ENCODE measurements at places on chromosomes 13 and 19.

DNA sequence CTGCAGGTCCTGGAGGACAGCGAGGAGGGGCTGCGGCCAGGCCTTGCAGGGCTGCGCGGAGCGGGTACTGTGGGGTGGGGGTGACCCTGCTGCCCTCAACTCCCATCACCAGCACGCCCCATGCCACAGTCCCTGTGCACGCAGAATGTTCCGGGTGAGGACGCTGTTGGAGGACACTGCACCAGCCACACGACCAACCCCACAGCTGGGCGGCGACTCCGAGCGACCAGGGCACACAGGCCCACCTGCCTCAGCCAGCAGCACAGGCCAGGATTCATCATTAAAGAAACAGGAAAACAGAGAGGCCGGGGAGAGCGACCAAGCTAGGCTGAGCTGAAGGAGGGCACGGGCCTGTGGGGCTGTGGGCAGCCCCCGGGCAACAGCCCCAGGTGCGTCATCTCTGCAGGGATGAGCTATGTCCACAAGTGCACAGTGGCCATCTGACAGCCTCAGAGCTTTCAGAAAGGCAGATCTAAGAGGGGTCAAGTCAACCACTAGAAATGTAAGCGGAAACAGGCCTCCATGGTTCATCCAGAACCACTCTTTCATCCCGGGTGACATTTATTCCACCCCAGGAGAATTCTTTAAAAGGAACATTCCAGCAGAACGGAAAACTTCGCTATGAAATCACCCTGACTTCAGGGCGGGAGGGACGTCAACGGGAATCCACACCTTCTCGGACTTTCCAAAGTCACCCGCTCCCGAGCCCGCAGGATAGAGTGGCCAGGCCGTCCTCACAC is 1.5 kb downstream of the GAS6 start:
- no peak for DNase-seq

DNA sequence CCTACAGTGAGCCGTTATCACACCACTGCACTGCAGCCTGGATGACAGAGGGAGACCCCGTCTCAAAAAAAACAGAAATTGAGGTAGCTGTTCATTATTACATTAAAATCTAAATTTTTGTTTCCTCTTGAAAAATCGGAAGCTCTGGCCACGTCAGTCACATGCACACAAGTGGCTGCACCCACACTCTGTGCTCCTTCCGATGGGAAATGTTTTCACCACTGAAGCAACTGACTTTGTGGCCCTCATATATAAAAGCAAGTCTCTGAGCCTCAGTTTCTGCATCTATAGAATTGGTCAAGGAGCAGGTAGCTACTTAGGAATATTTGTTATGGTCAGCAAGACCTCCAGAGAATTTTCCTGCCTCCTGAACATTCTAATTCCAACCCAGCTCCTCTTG is 4.5 kb downstream of the LRRC25 start:
- DNase-seq = no peak

DNA sequence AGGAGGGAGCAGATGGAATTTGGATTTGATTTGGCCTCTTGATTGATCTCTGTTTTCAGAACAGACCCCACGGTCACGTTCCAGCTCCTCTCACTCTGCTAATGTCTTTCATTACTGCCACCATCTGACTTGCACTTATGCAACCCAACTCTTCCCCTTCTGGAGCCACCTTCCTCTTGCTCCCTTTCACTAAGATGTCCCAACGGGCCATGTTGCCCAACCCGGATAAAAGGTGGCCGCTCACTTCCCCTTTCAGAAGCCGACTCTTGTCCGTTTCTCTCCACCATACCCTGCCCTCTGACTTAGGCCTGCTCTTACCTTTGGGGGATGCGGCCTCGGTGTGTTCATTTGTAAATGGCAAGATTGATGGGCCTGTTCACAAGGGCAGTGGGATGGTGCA is 27.4 kb upstream of the CYP4F8 start:
- no peak for DNase-seq

- DNase-seq = no peak
Measured at GRCh38 chr13:94178625-94179244, 300.7 kb downstream of the DCT start.

- DNase-seq = no peak
Measured at GRCh38 chr19:48918801-48919247, 14.7 kb upstream of the DHDH start.

DNA sequence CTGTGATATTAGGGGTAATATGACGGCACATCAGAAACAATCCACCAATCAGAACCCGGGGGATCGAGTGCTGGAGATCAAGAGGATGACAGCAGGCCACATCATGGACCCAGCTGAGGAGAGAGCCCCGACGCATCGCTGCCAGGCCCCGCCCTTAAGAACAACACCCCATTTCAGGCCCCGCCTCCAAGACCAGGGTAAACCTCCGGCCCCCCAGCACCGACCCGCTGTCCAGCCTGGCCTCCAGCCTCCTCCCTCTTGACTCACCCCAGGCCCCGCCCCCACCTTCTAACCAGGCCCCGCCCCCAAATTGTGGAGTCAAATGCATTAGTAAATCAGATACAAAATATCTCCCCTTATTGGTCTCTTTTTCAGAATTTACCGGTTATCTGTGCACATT is 4.7 kb upstream of the ZNF611 start:
- no peak for DNase-seq

DNA sequence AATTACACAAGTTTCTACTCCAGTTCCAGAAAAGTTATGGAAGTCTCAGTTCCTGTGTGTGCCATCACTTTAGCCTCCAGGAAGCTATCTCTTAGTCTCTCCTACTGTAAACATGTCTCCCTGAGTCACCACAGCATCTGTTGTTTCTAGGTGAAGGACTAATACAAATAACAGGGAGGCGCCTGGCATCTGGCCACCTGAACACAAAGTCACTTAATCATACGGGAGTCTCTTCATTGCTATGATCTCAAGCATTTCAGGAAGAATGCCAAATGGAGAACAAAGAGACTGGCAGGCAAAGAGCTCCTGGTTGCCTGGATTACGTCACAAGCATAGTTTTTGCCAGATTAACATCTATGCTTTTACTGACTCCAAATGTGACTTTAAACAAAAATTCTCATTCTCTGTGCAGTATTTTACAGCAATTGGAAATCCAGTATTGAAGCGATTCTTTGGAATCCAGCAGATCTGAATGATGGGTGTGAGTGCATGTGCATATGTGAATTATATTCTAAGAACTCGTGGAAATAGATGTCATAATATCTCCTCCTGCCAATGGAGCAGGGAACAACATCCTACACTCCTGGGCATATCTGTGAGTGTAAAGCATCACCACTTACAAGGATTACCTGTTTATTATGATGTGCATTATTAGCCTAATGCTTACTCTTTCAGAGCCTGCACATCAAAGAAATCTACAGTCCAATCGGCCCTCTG is 572.8 kb downstream of the PCDH9 start:
- DNase-seq = peak; percentile 91

- DNase-seq = peak; percentile 25
Measured at GRCh38 chr13:31101472-31102170, 60.1 kb downstream of the HSPH1 start.

GRCh38 chr13:29597246-29597645 is 1.8 kb upstream of the SLC7A1 start:
- no peak for DNase-seq

DNA sequence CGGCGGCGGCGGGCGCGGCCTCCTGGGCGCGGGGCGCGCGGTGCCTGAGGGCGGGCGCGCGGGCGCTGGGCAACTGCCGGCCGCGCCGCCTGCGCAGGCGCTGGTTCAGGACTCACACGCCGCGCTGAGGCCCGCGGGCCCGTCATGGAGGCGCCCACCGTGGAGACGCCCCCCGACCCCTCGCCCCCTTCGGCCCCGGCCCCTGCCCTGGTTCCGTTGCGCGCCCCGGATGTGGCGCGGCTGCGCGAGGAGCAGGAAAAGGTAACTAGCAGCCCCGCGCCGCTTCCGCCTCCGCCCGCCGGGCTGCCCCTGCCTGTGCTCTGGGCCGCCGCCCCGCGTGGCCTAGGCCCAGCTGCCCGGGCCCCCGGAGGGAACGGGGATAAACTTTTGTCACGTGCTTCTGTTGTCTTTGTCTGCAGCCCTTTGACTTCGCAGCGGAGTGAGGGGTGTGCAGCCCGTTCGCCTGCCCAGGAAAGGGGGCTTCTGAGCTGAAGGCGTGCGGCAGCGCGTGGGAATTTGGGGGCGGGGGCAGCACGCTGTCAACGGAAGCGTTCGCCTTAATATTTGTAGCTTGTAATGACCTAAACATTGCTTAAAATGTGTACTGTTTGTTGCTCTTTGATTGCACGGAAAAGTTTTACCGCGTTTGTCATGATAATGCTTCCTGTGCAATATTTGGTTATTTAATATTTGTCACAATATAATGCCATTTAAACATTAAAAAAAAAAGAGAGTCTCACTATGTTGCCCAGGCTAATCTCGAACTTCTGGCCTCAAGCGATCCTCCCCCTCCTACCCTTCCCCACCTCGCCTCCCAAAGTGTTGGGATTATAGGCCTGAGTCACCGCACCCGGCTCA is 594 bp downstream of the URI1 start:
- DNase-seq = peak; percentile 25

DNA sequence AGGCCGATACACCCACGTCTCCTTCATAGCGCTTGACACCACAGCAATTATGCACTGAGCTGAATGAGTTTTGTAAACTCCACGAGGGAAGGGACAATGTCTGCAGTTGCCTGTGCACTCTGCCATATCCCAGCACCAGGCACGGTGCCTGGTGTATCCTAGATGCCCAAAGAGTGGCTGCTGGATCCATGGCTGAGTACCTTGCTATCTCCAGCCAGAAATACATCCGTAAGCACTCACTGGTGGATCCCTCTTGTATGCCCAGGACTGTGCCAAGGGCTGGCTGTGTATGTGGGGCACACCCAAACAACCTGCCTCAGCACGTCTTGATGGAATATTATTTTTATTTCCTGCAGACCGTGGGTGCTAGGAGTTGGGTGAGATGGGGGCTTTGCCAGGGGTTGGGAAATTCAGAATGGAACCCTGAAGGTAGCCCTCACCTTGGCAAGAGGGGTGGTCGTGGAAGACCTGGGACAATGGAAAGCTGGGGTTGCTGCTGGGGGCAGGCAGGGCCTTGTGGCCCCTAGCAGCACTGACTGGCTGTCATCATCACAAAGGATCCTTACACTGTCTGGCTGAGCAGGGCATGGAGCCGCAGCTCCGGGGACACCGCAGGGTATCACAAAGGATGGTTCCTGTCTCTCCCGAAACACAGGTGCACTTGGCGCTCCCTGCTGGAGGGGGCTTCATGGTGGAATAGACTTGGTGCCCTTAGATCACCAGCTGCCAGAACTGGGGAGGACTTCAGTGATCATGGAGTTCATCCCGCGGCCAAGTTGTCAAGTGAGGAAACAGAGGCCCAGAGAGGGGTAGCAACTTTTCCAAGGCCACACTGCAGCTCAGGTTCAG is 131.3 kb downstream of the URI1 start:
- no peak for DNase-seq

- DNase-seq = peak; percentile 72
Measured at GRCh38 chr13:23899555-23899954, 2.3 kb upstream of the C1QTNF9B start.

DNA sequence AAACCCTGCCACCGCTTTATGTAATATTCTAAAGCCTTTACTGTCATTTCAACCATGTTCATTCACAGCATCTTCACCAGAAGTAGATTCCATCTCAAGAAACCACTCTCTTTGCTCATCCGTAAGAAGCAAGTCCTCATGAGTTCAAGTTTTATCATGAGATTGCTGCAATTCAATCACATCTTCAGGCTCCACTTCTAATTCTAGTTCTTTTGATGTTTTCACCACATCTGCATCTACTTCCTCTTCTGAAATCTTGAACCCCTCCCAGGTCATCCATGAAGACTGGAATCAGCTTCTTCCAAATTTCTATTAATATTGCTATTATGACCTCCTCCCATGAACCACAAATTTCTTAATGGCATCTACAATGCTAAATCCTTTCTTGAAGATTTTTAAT is 83.9 kb downstream of the FOXO1 start:
- no peak for DNase-seq

GRCh38 chr19:53518716-53519115 is 19.2 kb upstream of the ZNF331 start:
- no peak for DNase-seq

DNA sequence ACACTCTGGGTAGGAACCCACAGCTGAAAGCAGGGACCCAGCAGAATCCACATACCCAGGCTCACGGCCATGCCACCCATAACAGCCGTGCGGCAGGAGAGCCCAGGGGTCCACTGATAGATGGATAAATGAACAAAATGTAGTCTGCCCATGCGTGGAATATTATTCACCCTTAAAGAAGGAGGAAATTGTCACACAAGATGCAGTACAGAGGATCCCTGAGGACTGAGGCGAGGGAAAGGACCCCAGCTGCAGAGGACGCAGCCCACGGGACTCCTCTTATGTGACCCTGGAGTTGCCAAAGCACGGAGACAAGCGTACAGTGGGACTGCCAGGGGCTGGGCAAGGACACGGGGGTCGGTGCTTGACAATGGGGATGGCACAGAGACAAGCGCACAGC is 10.7 kb downstream of the GRTP1 start:
- no peak for DNase-seq

- no peak for DNase-seq
Measured at GRCh38 chr13:108326309-108326708, 56.8 kb downstream of the TNFSF13B start.

Measured in fibroblast of upper back skin (primary cell).